Stimulated activated naive CD8-positive, alpha-beta T cell treated with anti-CD3 and anti-CD28 coated beads, Interleukin-15, amount 100 ng/mL, for 72 hours (primary cell): ENCODE measurements at places on chromosomes 3 and 15.
A peak's percentile ranks its signal among the peaks of the same experiment; 100 is the strongest.

GRCh38 chr3:123285479-123285878 is 83.7 kb downstream of the SEC22A start:
- DNase-seq, result no peak

GRCh38 chr3:55719508-55719907 is 232.4 kb upstream of the WNT5A start:
- no peak for DNase-seq

GRCh38 chr3:187550446-187550845 is 119.7 kb downstream of the SST start:
- DNase-seq, result no peak

GRCh38 chr3:168794427-168794826 is 698.7 kb upstream of the GOLIM4 start:
- no peak for DNase-seq

GRCh38 chr3:111373861-111374260 is 168.1 kb upstream of the CD96 start:
- DNase-seq, result no peak

DNA sequence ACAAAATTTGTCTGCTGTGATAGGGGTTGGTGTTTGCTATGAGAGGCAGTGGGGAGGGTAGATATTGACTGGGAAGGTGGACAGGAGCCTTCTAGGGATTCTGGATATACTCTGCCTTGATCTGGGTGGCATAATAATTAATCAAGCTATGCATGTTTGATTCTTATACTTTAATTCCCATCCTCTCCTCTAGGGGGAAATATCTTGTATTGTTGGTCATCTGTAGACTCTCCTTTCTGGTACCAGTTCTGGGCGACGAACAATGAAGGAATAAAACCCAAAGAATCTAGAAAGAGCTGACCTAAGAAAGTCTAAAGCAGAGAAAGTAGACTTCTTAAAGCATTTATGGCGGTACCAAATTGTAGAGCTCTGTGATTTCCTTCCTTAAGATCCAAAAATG is 198.2 kb upstream of the STRIT1 start:
- no peak for DNase-seq

- DNase-seq, result no peak
Measured at GRCh38 chr3:78901544-78901943, 866.3 kb downstream of the ROBO1 start.

GRCh38 chr15:64070965-64071851 is 22.4 kb downstream of the CIAO2A start:
- no peak for DNase-seq

- DNase-seq, result no peak
Measured at GRCh38 chr3:176757429-176757828, 439.9 kb downstream of the TBL1XR1 start.

DNA sequence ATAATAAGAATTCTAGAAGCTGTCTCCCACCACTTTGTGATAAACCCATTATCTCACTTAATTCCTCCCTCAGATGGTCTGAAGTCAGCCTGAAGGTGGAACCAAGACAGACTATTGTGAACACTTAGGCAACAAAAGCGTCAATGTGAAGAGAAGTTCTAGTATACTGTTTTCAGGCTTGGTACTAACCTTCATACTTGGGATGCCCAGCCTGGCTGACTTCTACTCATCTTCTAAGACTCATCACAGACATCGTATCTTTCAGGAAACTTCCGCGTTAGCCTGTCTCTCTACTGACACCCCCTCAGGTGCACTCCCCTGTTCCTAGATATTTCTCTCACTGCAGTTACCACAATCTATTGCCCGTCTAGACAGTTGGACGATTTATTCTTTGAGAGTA is 201.2 kb downstream of the SATB1 start:
- no peak for DNase-seq

DNA sequence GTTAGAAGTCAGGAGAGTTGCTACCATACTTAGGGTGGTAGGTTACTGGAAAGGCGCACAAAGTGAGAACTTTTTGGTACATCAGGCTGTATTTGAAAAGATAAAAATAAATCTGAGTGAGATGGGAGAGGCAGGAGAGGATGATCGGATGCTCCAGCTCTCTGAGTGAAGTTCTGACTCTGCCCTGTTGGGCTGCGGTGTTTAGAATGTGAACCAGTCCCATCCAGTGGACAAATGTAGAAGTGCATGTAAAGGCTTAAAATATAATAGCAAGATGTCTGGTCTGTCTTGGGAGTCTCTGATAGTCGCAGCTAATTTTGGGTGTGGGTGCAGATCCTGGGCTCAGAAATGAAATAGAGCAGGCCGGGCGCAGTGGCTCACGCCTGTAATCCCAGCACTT is 30.4 kb downstream of the ACKR2 start:
- peak; percentile 19 for DNase-seq

- DNase-seq, result no peak
Measured at GRCh38 chr15:70605606-70606410, 157.6 kb downstream of the UACA start.

- DNase-seq, result no peak
Measured at GRCh38 chr15:48984811-48985352, 21.2 kb upstream of the SHC4 start.

DNA sequence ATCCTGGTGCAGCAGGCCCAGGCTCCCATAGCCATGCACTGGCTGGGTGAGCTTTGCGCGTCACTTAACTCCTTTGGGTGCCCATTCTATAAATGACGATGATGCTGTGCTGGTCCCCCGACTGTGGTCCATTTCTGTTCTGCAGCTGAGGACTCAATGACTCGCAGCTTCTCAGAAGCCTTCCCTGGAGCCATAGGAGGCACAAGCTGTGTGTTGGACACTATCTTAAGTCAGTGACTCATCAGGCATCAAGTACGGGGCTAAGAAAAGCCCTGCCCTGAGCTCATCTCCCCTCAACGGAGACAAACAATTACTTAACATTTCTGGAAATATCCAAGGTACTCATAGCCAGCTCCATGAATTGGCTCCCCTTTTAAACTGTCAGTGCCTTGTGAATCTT is 13.8 kb upstream of the MUSTN1 start:
- no peak for DNase-seq

GRCh38 chr15:51092480-51093040 is 2.1 kb downstream of the TNFAIP8L3 start:
- no peak for DNase-seq

- DNase-seq, result no peak
Measured at GRCh38 chr15:67931861-67932260, 92.0 kb upstream of the RNU6-1 start.

GRCh38 chr3:28504976-28505375 is 156.4 kb upstream of the AZI2 start:
- no peak for DNase-seq

DNA sequence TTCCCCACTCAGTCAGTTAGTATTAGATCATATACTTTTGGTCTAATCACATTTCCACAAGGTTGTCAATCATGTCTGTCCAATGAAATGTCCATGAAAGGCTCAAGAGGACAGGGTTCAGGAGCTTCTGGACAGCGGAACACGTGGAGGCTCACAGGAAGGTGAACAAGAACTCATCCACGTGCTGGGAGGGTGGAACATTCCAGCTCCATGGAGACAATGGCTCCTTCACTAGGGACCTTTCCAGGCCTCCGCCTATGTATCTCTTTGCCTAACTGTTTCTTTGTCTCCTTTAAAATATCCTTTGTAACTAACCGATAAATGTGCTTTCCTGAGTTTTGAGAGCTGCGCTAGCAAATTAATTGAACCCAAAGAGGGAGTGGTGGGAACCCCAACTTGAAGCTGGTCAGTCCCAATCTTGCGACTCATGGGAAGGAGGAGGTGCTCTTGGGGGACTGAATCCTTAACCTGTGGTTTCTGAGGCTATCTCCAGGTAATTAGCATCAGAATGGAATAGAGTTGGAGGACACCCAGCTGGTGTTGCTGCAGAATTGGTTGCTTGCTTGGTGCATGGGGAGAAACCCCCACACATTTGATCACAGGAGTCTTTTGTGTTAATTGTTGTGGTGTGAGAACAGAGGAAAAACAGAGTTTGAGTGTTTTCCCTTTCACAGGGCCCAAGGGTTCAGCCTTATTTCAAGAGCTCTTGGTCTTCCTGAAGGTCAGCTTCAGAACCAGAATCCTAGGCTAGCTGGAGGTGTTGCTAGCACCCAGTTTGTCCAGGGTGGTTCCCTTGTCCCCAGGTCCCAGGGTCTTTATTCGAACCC is 3.0 kb upstream of the TKT start:
- no peak for DNase-seq

DNA sequence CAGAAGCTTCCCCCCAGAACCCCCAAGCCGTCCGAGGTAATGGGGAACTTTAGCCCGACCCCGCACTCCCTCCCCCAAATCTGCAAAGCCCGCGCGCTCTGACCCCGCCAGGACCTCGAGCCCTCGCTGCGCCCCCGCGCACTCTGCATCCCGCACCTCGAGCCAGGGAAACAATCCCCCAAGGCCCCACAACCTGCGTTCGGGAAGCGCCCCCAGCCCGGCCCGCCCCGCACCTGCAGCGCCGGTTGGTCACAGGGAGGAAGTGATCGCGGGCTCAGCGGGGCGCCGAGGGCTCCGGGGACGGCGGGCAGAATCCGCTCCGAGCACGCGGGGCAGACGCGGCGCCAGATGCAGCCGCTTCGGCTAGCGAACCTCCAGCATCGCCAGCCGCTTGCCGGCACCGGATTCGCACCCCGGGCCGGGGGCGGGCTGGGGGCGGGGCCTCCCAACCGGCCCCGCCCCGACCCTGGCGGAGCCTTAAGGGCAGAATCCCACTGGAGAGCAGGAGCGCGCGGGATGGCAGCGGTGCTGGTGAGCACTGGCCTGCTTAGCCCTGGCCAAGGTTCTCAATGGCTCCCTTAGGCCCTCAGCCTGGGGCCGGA is at the start of gene CAMKV:
CAMKV (minus strand) TSS at position 382 of the 602 bp plus-strand sequence. CDS start 7,518 bp downstream, outside the sequence.
- DNase-seq, result no peak

DNA sequence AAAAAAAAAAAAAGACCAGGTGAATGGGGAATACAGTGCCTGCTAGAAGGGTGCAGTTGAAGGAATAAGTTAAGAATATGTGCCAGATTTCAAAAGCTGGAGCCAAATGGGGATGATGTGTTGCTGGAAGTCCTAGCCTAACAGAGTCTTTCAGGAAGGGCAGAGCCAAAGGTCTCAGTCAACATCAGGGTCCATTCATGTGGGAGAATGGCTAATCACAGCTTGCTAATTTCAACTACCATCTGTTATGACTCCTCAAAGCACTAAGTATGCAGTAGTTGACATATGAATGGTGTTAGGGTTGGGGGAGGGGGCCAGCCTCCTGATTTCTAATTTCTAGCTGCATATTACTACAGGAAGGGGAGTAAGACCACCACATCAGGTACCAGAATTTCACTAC is 4.4 kb downstream of the ZBTB38 start:
- no peak for DNase-seq

- no peak for DNase-seq
Measured at GRCh38 chr15:56371495-56372147, 6.4 kb downstream of the TEX9 start.

DNA sequence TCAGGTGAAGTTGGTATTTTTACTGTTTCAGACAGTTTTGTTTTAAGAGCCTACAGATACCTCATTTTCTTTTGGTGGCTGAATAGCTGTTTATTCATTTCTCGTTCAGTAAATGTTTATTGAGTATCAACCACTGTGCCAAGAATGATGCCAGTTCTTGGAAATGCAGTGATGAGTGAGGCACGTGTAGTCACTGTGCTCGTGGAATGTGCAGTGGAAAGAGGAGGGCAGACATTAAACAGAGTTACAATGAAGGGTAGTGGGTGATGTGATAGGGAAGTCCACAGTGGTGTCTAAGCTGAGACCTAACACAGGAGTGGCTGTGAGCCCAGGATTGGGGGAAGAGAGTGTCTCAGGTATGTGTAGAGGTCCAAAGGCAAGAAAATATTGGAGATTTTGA is 73.7 kb downstream of the ARHGEF26 start:
- DNase-seq, result no peak

GRCh38 chr3:124172283-124172682 is 180.4 kb upstream of the ROPN1 start:
- DNase-seq, result no peak

DNA sequence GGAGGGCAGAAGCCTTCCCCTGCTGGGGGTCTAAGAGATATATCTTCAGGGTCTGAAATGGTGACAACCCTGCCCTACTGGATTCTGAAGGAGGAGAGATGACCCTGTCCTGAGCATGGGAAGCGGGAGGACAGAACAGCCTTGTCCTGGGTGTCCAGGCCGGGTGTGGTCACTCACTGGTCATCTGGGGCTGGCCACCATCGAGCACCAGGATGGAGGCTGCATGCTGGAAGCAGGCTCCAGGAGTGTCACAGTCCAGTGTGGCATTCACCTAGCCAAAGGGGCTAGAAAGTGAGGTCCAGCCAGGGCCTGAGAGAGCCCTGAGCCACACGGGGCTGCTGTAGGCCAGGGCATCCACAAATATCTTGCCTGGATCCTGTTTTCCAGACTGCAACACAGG is 5.2 kb downstream of the CDHR4 start:
- DNase-seq, result no peak

DNA sequence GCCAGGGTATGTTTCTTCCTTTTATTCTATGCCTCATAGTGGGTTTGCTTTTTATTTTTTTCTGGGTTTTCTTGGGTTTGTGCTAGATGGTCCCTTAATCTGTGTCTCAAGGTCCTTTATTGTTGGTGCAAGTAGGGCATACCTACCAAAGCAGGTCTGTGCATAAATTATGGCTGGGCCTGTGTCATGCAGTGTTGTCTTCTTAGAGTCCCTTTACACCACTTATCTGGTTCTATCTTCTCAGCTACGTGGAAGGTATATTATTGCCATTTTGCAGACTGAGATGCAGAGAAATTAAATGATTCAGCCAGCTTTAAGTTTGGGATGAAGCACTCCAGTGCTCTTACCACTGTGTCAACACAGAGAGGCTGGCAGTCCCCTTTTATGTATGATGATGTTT is 293.5 kb upstream of the SOX2 start:
- no peak for DNase-seq

DNA sequence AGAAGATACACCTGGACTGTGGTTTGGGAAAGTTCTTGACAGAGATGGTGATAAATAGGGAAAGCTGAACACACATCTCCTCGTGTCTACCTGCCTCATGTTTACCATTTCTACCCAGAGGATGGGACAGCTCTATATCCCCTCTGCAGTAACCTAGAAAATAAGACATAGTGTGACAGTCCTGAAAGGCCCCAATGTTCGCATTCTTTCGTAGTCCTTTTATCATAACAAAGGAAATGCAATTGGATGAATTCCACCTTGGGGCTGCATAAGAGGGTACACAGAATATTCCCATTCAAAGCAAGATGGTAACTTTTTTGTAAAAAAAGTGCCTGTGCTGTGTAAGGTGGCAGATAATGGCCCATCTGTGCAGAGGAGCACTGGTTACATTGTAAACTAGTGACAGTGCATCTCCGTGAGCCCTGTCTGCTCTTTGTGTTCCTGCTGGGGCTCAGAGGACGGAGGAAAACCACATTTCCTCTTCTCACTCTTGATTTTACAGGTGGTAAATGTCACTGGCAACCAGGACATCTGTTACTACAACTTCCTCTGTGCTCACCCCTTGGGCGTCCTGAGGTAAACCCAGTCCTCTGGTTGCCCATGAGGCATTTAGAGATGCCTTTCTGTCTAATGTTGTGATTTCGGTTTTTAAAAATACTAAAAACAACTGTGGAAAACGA is 74.3 kb downstream of the SIDT1 start:
- peak; percentile 45 for DNase-seq
